ENCODE measurements at places on chromosomes 16 and 17.

GRCh38 chr17:68981288-68981687 lies 26.1 kb upstream of the ABCA8 start:
- DNase-seq, result peak; percentile 92
- no peak overlapping the region for H3K27ac ChIP-seq
- no peaks in the 10 kb centered on the region for H3K27me3 ChIP-seq
- no peaks in the 10 kb centered on the region for H3K36me3 ChIP-seq
- no peaks in the 10 kb centered on the region for H3K4me1 ChIP-seq

DNA sequence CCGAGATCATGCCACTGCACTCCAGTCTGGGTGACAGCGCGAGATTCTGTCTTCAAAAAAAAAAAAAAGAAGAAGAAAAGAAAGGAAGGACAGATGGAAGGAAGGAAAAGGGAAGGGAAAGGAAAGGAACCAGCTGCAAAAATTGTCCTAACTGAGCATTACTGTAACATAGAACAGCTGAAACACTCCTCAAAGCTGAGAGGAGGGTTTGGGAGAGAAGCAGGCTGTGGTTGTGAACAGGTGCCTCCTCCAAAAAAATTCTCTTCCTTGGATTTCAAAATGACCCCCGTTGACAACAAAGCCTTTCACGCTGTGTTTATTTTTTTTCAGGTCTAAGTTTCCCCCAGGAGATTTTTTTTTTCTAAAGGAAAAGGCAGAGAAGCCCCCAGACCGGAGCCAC lies 541.4 kb downstream of the WWOX start:
- no peak overlapping the region for H3K4me3 ChIP-seq
- H3K4me1 ChIP-seq, result peaks cover 4% of the 10 kb centered on the region
- no peak overlapping the region for H3K27ac ChIP-seq
- no peaks in the 10 kb centered on the region for H3K27me3 ChIP-seq
- no peaks in the 10 kb centered on the region for H3K36me3 ChIP-seq

GRCh38 chr16:23482778-23483177 lies 27.5 kb downstream of the GGA2 start:
- no peak overlapping the region for H3K4me3 ChIP-seq
- DNase-seq, result no peak
- H3K27ac ChIP-seq, result no peak overlapping the region
- H3K36me3 ChIP-seq, result peaks cover 87% of the 10 kb centered on the region
- H3K4me1 ChIP-seq, result no peaks in the 10 kb centered on the region

DNA sequence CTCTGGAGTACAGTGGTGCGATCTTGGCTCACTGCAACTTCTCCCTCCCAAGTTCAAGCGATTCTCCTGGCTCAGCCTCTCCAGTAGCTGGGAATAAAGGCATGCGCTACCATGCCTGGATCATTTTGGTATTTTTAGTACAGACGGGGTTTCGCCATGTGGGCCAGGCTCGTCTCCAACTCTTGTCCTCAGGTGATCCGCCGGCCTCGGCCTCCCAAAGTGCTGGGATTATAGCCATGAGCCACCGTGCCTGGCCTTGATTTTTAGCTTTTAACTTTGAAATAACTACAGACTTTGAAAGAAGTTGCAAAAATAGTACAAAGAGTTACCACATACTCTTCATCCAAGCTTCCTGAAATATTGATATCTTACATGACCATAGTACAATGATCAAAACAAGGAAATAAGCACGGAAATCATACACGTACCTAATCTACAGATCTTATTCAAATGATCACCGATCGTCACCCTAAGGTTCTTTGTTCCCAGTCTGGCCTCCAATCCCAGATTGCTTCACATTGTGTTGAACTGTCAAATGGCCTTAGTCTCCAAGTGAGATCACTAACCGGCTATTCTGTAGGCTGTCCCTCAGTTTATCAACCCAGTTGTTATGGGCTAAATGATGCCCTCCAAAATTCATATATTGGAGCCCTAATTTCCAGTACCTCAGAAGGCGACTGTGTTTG lies 18.4 kb downstream of the NPIPA1 start:
- H3K4me3 ChIP-seq, result no peak overlapping the region
- H3K36me3 ChIP-seq, result no peaks in the 10 kb centered on the region
- DNase-seq, result no peak
- no peaks in the 10 kb centered on the region for H3K27me3 ChIP-seq
- H3K27ac ChIP-seq, result no peak overlapping the region
- no peaks in the 10 kb centered on the region for H3K4me1 ChIP-seq

GRCh38 chr17:82029990-82030469 lies 1.4 kb upstream of the RAC3 start:
- H3K4me1 ChIP-seq, result no peaks in the 10 kb centered on the region
- no peak for DNase-seq
- H3K27me3 ChIP-seq, result no peaks in the 10 kb centered on the region
- no peak overlapping the region for H3K4me3 ChIP-seq
- H3K36me3 ChIP-seq, result no peaks in the 10 kb centered on the region
- H3K27ac ChIP-seq, result no peak overlapping the region

- peak; percentile 81 for DNase-seq
- peaks cover 21% of the 10 kb centered on the region for H3K4me1 ChIP-seq
- no peak overlapping the region for H3K27ac ChIP-seq
- no peak overlapping the region for H3K4me3 ChIP-seq
Measured at GRCh38 chr16:14015948-14016347, 55.2 kb upstream of the MRTFB start.

GRCh38 chr16:58348986-58349385 lies 43.3 kb upstream of the GINS3 start:
- peaks cover 12% of the 10 kb centered on the region for H3K4me1 ChIP-seq
- H3K27me3 ChIP-seq, result no peaks in the 10 kb centered on the region
- H3K36me3 ChIP-seq, result no peaks in the 10 kb centered on the region
- no peak for DNase-seq
- H3K4me3 ChIP-seq, result no peak overlapping the region

DNA sequence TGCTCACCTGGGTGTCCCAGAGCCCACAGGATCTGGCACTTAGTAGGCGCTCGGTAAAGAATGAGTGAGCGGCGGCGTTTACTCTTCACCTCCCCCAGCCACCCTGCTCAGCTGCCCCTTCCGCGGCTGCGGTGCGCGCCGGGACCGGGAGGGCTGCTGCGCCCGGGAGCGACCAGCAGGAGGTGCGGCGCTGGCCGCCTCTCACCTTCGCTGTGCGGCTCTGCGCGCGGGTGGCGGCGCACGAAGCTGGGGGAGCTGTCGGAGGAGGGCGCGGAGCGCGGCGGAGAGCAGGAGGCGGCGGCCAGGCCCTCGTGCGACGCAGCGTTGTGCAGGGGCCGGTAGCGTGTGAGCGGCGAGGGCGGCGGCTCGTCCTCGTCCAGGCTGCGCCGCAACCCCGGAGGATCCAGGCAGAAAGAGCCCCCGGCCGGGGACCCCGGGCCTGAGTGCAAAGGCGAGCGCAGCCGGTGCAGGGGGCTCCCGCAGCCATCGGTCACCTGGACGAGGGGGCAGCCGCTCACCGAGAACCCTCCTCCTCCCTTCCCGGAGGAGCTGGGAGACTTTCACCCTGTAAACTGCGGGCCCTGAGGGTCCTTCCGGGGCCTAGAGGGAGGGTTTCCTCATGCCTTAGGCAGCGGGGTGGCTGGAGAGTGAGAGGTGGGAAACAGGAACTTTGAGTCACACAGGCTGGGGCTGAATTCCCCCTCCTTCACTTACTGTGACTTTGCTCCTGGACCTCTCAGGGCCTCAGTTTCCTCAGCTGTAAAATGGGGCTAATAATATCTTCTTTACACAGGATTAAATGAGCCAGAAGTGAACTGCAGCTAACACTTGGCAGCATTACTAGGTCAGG lies 12.5 kb downstream of the SAMD14 start:
- peak overlapping the region; percentile 1 for H3K4me3 ChIP-seq
- no peaks in the 10 kb centered on the region for H3K36me3 ChIP-seq
- peaks cover 9% of the 10 kb centered on the region for H3K4me1 ChIP-seq
- DNase-seq, result peak; percentile 90
- H3K27me3 ChIP-seq, result no peaks in the 10 kb centered on the region

GRCh38 chr17:66578781-66579489 lies 256.0 kb upstream of the CACNG5 start:
- peaks cover 26% of the 10 kb centered on the region for H3K4me1 ChIP-seq
- peak overlapping the region; percentile 87 for H3K27ac ChIP-seq
- H3K36me3 ChIP-seq, result no peaks in the 10 kb centered on the region
- H3K27me3 ChIP-seq, result no peaks in the 10 kb centered on the region

DNA sequence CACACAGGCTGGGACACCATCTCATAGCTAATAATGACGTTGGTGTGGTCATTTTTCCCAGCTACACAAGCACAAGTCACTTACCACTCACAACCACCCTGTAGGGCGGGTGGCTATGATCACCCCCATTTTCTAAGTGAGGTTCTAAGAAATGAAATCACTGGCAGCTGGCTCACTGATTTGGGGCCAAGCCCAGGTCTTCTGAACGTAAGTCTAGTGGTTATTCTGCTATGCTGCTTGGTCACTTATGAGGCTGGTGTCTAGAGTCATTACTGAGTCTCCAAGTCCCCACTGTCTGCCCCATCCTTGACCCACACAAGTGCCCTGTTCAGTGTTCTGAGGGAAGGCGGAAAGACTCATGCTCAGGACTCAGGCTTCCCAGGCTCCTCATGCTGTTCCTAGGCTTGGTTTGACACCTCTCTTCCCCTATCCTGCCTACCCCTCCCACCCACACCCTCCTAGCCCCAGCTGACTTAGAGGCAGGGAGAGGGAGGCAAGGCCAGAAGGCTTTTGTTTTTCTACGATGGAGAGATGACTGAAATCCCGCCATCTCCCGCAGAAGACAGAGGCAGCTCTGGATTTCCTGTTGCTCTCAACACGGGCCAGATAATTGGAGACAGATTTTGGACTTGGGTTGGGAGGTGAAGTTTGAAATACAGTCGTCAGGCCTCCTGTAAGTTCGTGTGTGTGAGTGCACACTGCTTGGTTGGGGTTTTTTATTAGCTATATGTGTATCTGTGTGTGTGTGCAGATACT lies 32.2 kb downstream of the FZD2 start:
- peak; percentile 45 for DNase-seq
- peak overlapping the region; percentile 34 for H3K27ac ChIP-seq
- no peaks in the 10 kb centered on the region for H3K36me3 ChIP-seq
- peaks cover 28% of the 10 kb centered on the region for H3K4me1 ChIP-seq
- no peak overlapping the region for H3K4me3 ChIP-seq

DNA sequence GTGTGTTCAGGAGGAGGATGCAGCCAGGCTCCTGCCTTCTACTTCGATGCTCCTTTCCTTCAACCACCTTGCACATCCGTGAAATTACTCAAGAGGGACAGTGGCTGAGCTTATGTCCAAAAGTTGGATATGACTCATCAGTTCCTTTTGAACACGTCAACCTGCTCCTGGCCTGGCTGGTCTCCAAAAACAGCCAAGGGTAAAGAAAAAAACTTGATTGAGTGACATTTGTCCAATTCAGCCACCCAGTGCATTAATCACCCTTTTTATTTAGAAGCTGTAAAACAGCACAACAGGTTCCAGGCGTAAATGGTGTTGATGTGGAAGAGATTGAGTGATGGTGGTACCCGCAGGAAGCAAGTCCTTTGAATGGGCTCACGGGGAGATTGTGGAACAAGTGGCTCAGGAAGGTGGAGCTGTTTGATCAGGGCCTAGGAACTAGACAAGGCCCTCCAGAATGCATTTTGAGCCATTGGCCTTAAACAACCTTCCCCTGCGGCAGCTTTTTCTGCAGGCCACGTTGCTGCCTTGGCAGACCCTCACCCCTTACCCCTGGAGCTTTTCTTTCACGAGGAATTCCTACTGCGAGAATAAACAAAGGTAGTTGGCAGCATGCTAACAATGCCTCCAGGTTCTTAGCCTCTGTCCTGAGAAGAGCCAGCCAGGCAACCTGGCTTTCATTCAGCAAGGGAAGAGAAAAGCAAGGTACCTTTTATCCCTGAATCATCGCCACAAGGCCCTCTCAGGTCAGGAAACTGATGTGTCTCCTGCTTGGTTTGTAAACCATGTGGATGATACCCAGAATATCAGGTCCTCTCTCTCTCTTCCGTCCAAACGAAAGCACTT lies 173.3 kb upstream of the CACNG5 start:
- H3K4me3 ChIP-seq, result no peak overlapping the region
- no peaks in the 10 kb centered on the region for H3K36me3 ChIP-seq
- no peaks in the 10 kb centered on the region for H3K27me3 ChIP-seq
- no peak overlapping the region for H3K27ac ChIP-seq
- peaks cover 7% of the 10 kb centered on the region for H3K4me1 ChIP-seq

- no peaks in the 10 kb centered on the region for H3K27me3 ChIP-seq
- no peak for DNase-seq
- H3K27ac ChIP-seq, result no peak overlapping the region
- no peaks in the 10 kb centered on the region for H3K36me3 ChIP-seq
Measured at GRCh38 chr17:34206569-34206968, 48.5 kb upstream of the CCL2 start.

GRCh38 chr17:16439811-16440351 lies 24.5 kb downstream of the TRPV2 start:
- H3K27me3 ChIP-seq, result no peaks in the 10 kb centered on the region
- H3K27ac ChIP-seq, result peak overlapping the region; percentile 80
- peak overlapping the region; percentile 72 for H3K4me3 ChIP-seq
- DNase-seq, result peak; percentile 45
- peaks cover 26% of the 10 kb centered on the region for H3K36me3 ChIP-seq

DNA sequence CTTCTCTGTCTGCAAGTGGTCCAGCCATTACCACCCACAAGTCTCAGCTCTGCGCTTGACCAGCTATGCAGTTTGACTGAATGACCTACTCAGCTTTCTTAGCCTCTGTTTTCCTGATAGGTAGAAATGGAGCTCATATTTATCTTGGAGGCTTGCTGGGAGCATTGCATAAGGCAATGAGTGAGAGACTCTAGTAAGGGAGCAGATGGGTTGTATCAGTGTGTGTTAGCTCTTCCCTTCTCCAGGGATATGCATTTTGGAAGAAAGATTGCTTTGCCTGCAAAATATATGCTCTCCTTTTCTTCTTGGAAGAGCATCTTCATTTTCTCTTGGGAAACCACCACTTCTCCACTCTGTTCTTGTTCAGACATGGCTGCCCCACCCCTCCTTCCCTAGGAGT lies 26.1 kb downstream of the DHRS7C start:
- no peaks in the 10 kb centered on the region for H3K4me1 ChIP-seq
- H3K36me3 ChIP-seq, result no peaks in the 10 kb centered on the region
- H3K27ac ChIP-seq, result no peak overlapping the region
- H3K27me3 ChIP-seq, result peaks cover 8% of the 10 kb centered on the region
- H3K4me3 ChIP-seq, result no peak overlapping the region
- DNase-seq, result no peak

- H3K36me3 ChIP-seq, result no peaks in the 10 kb centered on the region
- H3K4me1 ChIP-seq, result peaks cover 3% of the 10 kb centered on the region
Measured at GRCh38 chr16:50195276-50195675, 42.2 kb downstream of the TENT4B start.

DNA sequence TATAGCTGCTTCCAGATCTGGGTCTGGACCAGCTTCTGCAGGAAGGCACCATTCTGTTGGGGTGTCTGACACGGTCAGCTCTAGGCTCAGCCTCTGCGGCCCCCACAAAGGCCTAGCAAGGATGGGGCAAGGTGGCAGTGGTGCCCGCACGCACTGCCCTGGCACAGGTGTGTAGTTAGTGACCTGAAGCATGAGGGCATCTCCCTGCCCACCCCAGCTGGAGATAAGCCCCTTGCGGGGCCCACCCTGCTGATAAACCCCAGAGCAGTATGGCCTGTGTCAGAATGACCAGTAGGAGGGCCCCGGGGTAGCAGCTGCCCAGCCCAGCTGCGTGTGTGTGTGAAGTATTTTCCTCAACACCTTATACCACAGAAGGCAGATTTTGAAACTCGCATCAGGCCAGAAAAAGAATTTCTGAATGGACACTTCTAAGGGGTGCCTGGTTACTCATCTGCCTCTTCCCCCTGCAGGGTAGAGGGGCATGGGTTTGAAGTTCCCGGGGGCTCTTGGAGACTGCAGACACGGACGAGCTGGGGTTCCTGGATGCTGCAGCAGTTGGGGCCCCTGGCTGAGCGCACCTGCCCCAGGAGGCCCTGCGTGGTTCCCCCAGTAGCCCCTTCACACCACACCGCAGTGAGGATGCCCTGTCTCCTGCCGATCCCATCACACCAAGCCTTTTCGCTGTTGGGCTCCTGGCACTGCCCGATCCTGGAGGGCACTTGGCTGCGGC lies 4.5 kb downstream of the ARHGDIA start:
- H3K36me3 ChIP-seq, result no peaks in the 10 kb centered on the region
- DNase-seq, result peak; percentile 28
- peaks cover 45% of the 10 kb centered on the region for H3K4me1 ChIP-seq
- H3K27me3 ChIP-seq, result no peaks in the 10 kb centered on the region
- H3K27ac ChIP-seq, result peak overlapping the region; percentile 96

All from cardiac muscle cell (in vitro differentiated cells and primary cell).